COR-L47 (cell line): ENCODE measurements at places on chromosomes 16 and 17.

GRCh38 chr16:81798311-81799137 is 19.4 kb downstream of the PLCG2 start:
- DNase-seq: no peak

- DNase-seq: no peak
These were observed 8.8 kb downstream of the TBX2 start for GRCh38 chr17:61408151-61409041.

GRCh38 chr16:5640883-5641282 is 543.3 kb upstream of the EEF2KMT start:
- DNase-seq: no peak

- DNase-seq: no peak
These were observed 39.3 kb upstream of the IRX5 start for GRCh38 chr16:54891346-54891745.

- peak; percentile 80 for DNase-seq
These were observed 66.4 kb downstream of the SRCIN1 start for GRCh38 chr17:38539386-38539785.

DNA sequence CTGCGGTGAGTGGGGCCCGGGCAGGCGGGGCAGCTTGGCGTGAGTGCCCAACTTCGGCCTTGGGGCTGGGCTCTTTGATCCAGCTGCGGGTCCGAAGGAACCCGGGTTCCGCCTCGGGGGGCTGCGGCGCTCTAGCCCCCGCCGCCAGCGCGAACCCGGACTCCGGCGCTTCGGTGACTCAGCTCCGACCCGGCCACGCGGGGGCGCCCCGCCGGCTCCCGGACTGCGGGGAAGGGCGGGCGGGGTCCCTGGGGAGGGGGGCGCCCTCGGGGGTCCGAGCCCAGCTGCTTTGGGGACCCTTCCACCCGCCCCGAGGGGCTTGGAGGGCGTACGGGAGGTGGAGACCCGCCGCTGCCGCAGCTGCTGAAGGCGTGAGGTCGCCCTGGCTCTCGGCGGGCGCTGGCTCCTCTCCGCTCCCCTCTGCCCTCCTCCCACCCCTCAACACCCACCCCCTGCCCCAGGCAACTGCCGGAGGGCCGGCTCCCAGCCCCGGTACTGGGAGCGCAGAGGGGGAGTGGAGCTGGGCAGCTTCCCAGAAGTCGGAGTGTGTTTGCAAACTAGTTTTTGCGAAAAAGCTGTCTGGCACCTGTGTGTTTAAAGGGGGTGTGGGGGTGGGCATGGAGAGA is 516 bp downstream of the CPNE2 start:
- no peak for DNase-seq

- DNase-seq: no peak
These were observed 9.7 kb upstream of the ZC3H7A start for GRCh38 chr16:11806721-11807120.

GRCh38 chr16:68335175-68335574 is 24.4 kb downstream of the PRMT7 start:
- DNase-seq: no peak

- peak; percentile 97 for DNase-seq
These were observed at the start of gene CDIPT for GRCh38 chr16:29862884-29863668. Gene CDIPT (minus strand): TSS chr16:29863226. CDS start chr16:29862857, 369 bp downstream.

DNA sequence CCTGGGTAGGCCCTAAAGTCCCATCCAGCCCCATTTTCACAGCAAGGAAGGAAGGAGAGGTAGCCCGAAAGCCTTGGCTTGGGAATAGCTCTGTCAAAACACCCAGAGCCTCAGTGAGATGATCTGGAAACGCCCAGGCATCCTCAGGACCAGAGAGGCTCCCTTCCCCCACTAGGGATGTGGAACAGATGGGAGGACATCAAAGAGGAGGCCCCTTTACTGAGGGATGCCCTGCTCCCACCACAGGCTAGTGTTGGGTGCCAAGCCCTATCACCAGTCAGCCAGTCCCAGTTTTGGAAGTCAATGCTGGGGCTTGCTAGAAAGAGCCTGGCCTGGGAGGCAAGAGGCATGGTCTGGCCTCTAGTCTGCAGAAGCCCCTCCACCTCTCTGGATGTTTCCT is 4.7 kb downstream of the TPPP3 start:
- DNase-seq: no peak

GRCh38 chr17:48261297-48261880 is 153.8 kb downstream of the SNX11 start:
- DNase-seq: peak; percentile 6

DNA sequence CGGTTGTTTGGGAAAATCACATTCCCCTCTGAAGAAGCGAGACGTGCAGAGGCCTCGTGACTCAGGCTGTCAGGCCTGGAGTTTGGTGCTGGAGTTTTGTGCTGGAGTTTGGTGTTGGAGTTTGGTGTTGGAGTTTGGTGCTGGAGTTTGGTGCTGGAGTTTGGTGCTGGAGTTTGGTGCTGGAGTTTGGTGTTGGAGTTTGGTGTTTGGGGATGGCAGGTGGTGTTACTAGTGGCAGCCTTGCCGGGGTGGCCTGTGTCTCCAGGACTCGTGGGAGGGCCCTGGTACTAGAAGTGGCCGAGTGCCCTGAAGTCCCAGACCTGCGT is 12.6 kb downstream of the TBC1D24 start:
- DNase-seq: no peak

GRCh38 chr16:88578446-88579313 is 8.5 kb downstream of the ZC3H18 start:
- no peak for DNase-seq

GRCh38 chr16:84988328-84989080 is 22.8 kb downstream of the ZDHHC7 start:
- no peak for DNase-seq

DNA sequence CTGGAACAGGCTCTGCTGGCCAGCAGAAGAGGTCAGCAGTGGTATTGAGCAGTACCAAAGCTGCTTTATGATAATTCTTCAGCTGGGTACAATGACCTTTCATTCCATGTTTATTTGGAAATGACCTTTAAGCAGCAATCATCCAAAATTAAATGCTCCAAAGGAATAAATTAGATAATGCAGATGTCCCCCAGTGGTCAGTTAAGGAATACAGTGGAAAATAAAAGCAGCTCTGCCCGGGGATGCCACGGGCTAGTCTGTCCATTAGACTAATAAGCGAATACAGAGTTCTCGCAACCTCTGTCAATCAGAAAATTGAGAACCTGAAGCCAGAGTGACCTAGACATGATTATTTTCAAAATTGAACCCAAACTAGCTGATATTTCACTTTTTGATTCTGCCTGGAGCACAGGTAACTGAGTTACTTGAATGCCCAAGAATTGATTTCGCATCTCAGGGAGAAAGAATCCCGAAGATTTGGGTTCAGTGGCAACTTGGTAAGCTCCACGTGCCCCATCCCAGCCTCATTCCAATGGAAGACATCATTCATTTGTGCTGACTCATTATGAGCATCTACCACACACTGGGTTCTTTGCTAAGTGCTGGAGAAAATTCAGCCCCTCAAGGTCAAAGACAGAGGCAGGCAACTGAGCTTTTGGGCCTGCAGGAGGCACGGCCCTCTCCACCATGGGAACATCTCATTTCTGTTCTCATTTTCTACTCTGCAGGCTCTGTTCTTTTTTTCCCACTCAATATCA is 34.4 kb upstream of the SLC39A11 start:
- DNase-seq: no peak

GRCh38 chr17:73232587-73233373 is 28.9 kb downstream of the CPSF4L start:
- peak; percentile 52 for DNase-seq

DNA sequence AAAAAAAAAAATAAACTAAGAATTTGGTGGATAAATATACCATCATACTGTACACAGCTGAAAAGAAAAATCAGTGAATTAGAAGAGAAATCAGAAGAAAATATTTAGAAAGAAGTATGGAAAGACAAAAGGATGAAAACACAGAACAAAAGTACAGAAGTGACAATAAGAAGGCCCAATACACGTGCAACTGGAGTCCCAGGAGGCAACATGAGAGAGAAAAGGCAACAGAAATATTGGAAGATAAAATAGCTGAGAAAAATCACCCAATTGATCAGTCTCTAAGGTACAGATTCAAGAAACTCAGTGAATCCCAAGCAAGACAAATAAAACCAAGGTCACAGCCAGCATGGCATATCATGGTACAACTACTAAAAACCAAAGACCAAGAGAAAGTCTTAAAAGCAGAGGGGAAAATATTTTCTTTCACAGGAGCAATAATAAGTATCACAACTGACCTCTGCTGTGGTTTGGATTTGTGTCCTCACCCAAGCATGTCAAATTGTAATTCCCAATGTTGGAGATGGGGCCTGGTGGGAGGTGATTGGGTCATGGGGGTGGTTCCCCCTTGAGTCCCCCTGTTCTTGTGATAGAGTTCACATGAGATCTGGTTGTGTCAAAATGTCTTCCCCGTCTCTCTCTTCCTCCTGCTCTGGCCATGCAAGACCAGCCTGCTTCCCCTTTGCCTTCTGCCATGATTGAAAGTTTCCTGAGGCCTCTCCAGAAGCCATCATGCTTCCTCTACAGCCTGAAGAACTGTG is 20.2 kb upstream of the ENGASE start:
- DNase-seq: no peak

GRCh38 chr17:48754500-48755261 is 26.1 kb upstream of the HOXB13 start:
- no peak for DNase-seq

DNA sequence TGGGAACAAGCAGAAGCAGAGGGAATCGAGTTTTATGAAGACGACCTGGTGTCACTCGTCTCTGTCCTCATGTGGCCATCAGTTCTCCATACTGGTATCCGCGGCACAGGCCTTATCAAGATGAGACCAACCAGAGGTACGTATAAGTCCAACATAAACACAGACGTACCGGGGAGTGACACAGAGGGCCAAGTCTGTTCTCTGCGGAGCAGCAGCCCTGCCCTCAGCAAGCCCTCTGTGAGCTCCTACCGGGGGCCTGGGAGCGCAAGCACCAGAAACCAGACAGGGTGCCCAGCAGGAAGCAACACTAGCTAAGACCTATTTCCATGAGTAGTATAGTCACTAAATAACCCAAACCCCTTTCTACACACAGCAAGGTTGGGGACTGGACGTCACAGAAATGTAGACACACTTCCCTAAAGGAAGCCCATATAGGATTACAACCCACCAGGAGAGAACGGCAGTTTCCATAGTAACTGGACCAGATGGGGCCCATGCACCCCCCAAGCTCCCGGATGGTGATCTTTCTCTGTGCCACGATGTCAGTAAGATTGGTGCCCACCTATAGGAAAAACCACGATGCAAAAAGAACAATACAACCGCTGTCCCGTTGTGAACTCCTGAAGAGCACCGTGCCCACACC is 911 bp downstream of the ARL16 start:
- DNase-seq: no peak

DNA sequence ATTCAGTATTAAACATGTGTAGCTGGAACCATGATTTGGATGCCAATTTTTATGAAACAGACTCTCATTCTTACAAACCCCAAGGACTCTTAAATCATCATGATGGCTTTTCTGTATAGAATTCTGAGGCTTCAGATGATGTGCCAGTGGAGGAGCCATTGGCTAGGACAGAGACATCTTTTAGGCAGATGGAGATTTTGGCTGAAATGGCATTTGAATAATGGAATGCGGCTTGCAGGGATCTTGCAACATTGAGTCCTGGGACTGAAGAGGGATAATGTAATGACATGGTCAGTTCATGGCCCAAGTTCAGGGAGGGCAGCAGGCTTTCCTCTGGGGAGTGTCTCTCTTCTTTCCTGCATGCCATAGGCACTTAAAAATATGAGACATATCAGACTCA is 172.4 kb downstream of the ABCA8 start:
- DNase-seq: no peak
